Germinal center (tissue), 1 donor: ENCODE measurements at places on chromosomes 16 and 17.

- no peak for DNase-seq
These were observed 18.8 kb downstream of the STX4 start for GRCh38 chr16:31052114-31052513.

- no peak for DNase-seq
These were observed 291.3 kb downstream of the CDH13 start for GRCh38 chr16:82917886-82918595.

DNA sequence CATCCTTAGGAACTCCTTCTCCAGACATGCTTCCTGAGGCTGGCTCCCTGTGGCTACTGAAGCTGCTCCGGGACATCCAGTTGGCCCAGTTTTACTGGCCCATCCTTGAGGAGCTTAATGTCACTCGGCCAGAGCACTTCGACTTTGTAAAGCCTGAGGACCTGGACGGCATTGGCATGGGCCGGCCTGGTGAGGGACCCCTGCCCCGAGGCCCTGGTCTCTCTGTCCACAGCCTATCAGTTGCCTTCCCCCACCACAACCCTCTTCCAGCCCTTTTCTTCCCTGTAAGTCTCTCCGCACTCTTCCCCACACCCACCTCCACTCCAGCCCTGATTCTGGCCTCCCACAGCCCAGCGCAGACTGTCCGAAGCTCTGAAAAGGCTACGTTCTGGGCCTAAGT is 2.0 kb downstream of the TNK1 start:
- no peak for DNase-seq

DNA sequence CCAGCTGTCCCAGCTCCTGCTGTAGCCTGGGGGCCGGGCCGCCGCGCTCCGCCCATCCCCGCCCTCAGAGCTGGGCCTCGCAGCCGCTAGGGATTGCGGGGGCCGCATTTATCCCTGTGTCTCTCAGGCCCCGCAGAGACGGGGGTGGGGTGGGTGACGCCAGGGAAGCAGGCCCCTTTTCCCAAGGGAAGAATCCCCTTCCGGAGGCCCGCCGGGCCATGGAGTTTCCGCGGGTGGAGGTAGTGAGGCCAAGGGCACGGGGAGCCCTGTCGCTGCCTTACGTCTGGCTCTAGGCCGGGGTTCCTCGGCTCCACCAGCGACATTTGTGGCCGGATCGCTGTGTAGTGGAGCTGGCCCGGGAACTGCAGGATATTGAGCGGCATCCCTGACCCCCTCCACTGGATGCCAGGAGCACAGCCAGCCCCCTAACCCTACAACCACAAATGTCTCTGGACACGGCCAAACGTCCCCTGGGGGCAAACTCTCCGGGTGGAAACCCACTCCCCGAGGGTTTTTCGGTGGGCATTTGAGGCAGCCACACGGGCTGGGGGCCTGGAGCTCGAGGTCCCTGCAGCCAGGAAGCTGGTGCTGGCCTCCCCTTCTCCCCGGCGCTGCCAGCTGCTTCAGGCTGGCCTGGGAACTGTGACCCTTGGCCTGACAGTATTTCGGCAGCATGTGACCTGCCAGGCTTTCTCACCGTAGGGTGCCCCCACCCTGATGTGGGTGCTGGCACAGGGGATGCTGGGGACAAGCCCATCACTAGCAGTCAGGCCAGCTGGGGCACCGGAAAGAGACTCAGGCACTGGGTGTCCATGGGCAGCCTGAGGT is 12.0 kb upstream of the CD300A start:
- no peak for DNase-seq

DNA sequence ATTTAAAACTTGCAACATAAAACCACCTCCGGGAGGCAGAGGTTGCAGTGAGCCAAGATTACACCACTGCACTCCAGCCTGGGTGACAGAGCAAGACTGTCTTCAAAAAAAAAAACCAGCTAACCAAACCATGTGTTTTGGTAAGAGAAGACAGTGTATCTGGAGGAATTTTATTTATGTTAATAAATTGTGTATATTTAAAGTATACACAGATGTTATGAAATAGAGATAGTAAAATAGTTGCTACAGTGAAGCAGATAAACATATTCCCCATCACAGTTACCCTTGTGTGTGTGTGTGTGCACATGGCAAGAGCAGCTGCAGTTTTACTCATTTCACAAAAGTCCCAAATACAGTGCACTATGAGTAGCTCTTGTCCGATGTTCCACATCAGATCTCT is 54.8 kb upstream of the CRISPLD2 start:
- DNase-seq, result no peak
